ENCODE measurements at places on chromosomes 6 and 20.
A peak's percentile ranks its signal among the peaks of the same experiment; 100 is the strongest.

GRCh38 chr6:129236001-129236517, 353.1 kb downstream of the LAMA2 start:
- DNase-seq: no peak

DNA sequence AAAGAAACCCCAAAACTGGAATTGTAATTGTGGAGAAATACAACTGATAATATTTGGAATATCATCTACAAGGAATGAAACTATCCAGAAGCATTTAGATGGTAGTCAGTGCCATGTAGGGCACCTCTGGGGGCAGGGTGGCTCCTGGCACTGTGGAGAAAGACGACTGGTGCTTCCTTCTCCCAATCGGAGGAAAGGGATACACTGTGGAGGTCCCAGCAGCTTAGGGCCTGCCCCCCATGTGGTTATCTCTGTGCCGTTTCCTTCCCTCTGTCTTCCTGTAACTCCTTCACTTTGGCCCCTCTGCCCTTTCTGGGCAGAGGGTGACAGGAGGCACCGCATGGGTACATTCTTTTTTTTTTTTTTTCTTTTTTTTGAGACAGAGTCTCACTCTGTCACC, 178.4 kb downstream of the MTHFD1L start:
- no peak for DNase-seq

GRCh38 chr6:121356575-121356974, 22.3 kb upstream of the TBC1D32 start:
- DNase-seq: no peak

DNA sequence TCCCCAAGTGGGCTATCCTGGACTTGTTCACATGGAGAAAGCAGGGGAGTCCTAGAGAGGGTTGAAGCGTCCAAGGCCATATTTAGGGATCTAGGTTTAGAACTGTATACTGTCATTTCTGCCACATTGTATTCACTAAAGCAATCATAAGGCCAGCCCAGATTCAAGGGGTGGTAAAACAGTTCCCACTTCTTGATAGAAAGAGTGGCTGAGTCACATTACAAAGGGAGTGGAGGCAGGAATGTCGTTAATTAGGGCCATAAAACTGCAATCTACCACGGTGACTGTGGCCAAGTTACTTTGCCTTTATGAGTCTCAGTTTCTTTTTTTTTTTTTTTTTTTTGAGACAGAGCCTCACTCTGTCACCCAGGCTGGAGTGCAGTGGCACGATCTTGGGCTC, 7.4 kb upstream of the UBR2 start:
- DNase-seq: no peak

- DNase-seq: no peak
Observed at GRCh38 chr20:40757087-40757486, 68.1 kb upstream of the MAFB start.

GRCh38 chr6:42162384-42162783, 10.8 kb upstream of the GUCA1A start:
- DNase-seq: no peak

DNA sequence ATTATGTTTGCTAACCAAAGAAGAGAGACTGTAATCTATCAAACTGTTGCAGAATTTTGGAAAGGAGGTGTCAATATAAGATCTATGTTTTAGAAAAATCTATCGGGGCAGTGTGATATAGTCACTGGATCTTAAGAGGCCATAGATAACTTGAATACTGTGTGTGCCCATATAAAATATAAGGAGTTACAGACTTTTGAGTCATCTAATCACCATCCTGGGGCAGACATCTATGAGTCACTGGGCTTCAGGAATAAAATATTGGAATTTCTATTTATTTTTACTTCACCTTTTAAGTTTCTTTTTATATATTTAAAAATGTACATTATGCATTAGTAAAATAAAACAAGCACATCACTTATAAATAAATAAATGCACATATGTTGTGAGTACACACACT, 509.3 kb upstream of the MAN1A1 start:
- no peak for DNase-seq

DNA sequence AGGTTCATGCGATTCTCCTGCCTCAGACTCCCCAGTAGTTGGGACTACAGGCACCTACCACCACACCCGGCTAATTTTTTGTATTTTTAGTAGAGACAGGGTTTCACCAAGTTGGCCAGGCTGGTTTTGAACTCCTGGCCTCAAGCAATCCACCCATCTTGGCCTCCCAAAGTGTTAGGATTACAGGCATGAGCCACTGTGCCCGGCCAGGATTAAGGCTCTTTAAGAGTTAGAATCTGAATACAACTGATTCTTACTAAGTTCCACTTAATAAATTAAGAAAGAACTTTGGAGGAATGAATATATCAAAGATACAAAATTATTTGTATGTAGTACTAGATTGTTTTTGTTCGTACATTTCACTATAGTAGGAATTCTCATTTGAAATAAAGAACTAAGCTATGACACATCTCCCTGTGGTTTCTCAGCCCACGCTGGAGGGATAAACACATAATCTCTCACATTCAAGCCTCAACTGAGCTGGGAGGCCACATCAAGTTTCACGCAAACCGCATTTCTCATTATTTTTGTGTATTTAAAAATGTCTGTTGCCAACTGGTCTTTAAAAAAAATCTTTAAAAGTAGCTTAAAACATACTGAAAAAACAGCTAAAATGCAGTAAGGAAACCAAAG, 34.2 kb downstream of the DTNBP1 start:
- DNase-seq: peak; percentile 46
